ENCODE measurements at places on chromosomes 4 and X.
A peak's percentile ranks its signal among the peaks of the same experiment; 100 is the strongest.

DNA sequence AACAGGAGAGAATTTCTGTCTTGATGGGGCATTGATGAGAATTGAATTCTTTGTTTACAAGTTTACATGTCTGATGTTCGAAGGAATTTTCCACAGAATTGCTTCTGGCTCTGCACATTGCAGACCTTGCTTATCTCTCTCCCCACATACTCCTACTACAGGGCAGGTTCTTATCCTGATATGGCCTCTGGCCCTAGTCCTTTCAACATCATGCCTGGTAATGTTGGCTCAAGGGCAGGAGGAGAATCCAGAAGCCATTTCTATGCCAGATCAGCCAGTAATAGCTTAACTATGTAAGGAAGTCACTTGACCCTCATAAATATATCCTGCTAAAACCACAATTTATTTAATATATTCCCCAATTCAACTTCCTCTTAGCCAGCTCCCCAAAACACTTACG lies 24.3 kb upstream of the TSPAN5 start:
- no peak for DNase-seq

- DNase-seq: no peak
Measured at GRCh38 chr4:41329361-41329760, 72.6 kb downstream of the UCHL1 start.

DNA sequence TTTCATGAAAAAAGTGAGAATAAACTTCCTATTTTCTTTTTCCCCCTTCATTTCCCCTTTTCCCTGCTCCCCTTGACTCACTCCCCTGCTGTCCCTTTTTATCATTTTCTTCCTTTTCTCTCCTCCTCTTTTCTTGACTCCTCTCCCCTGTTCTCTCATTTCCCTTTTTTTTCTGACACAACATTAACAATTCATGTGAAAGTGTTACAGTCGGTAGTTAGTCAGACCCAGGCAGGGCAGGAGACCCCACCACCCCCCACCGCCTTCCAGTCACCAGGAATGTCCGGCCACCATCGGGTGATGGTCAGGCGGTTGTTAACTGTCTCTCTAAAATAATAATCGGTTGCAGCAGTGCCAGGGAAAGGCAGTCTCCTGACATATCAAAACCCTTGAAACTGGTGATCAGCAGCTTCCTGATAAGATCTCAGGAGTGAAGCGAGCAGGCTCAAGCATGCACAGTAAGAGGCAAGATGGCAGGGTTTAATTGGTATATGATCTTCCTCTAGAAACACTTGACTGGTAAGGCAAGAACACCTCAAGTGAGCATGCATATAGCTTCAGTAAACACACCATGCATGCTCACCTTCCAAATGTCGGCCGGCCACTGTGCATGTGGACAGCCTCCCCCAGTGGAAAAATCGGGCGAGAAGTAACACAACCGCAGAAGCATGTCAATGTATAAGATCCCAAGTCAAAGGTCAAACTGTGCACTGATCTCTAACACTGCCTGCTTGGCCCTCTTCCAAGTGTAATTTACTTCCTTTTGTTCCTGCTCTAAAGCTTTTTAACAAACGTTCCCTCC lies 191.4 kb downstream of the NDST4 start:
- DNase-seq: peak; percentile 21

DNA sequence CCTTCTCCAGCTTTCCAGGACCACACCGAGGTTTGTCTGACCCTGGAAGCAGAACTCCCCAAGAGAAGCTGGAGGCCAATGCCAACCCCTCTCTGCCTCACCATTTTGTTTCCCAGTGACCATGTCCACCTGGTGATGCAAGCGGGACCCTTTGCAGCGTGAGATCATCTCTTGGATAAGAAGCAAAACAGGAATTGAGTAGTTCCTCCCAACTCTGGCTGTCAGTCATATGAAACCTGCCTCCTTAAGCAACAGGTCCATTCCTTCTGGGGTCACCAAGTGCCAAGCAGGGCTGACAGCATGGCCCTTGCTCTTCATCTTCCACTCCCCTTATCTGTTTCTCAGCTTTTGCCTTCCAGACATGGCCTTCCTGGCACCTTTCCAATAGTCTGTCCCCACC lies 41.3 kb upstream of the MTM1 start:
- DNase-seq: no peak

GRCh38 chr4:138348055-138348454 lies 105.9 kb upstream of the SLC7A11 start:
- no peak for DNase-seq

GRCh38 chr4:43282534-43282933 lies 390.0 kb downstream of the GRXCR1 start:
- no peak for DNase-seq

DNA sequence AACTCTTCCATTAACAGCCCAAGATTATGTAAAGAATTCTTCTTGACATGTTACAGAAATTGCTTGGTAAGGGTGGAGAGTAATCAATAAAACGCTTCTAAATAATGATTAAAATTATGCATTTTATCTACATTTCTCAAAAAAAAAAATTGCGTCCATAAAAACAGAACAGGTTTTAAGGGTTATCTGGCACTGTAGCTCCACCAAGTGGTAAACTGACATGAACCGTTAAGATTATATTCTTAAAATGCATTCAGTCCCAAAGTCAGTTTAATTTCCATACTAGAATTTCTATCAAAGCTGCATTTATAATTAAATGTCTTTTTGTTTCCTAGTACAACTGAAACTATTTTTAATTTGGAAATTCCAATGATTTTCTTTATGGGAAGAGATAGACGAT lies 214.0 kb upstream of the UGT8 start:
- DNase-seq: no peak

DNA sequence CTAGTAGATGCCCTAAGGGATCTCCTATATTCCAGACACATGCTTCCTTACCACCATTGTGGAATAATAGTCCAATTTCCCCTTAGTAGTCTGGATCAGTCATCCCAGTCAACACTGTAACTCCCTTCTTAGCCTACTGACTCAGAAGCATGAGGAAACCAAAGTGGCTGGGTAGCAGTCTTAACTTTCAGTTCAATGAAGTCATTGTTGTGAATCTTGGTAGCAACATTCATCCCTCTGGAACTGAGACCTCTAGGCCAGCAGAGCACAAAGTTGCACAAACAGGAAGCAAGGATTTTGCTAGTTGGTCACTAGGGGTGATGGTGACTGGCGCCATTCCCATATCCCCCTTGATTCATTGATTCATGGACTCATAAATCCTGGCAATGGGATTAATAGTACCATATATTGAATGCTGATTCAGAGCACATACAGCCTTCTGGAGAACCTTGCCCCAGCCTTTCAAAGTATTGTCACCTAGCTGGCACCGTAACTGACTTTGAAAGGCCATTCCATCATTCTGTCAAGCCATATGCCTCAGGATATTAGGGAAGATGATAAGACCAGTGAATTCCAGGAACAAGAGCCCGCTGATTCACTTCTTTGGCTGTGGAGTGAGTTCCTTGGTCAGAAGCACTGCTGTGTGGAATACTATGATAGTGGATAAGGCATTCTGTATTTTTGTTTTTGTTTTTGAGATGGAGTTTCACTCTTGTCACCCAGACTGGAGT lies 19.7 kb upstream of the GPAT3 start:
- no peak for DNase-seq

GRCh38 chr4:146049802-146050201 lies 111.2 kb upstream of the ZNF827 start:
- DNase-seq: no peak

GRCh38 chr4:87949961-87950360 lies 25.6 kb upstream of the SPP1 start:
- no peak for DNase-seq

GRCh38 chrX:3678328-3678727 lies 35.1 kb downstream of the PRKX start:
- no peak for DNase-seq

- no peak for DNase-seq
Measured at GRCh38 chrX:292900-293897, 12.0 kb downstream of the PLCXD1 start.

GRCh38 chr4:2875556-2875955 lies 31.9 kb downstream of the ADD1 start:
- no peak for DNase-seq

DNA sequence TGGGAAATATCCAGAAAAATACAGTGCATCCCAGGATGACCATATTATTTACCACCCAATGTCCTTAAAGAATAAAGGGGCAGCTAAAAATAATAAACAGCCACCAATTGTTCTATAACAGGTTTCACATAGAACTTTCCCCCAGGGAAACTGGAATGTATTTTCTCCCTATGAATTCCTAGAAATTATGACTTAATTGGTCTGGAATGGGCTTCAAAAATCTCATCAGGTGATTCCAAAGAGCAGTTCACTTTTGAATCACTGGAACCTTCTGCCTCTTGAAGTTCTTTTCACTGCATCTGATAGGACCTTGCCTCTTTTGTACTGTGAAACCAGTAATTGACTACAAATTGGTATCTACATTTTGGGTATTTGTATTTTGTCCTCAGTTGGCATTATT lies 119.3 kb downstream of the ZNF330 start:
- DNase-seq: no peak

DNA sequence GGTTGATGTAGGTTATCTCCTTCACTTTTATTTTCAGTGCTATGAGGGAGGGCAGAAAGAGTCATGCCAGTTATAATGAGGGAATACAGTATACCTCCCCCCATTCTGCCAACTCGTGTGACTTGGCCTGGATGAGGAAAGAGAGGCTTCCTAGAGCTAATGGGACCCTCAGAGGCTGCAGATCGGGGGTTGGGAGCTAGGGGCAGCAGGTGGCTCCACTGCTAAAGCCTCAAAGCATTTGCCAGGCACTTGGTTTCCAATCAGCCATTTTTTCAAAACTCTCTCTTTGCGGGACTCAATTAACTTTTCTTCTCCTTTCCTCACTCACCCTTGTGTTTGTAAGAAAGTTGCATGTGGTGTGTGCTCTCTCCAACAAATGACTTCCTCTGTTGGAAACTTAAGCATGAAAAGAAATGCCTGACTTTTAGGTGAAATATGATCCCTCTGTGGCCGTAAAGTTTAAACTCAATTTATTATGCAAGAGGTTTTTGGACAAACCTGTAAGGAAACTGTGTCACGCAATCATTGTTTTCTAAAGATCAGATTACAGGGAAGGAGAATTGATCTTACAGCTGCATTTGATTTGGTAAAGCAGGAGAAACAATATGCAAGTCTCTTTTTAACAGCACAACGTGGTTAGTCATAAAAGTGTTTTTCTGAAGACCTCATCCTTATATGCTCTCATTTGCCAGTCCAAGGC lies 7.0 kb downstream of the SFRP2 start:
- DNase-seq: no peak

GRCh38 chr4:168535689-168536088 lies 38.8 kb downstream of the PALLD start:
- DNase-seq: no peak

Measured in NCI-H1436 treated with DMSO at 0.1 percent for 48 hours (cell line).